NCI-H345 (cell line): ENCODE measurements at places on chromosomes 4 and X.
A peak's percentile ranks its signal among the peaks of the same experiment; 100 is the strongest.

GRCh38 chr4:172357006-172357540, 543.9 kb downstream of the GALNTL6 start:
- DNase-seq: no peak

DNA sequence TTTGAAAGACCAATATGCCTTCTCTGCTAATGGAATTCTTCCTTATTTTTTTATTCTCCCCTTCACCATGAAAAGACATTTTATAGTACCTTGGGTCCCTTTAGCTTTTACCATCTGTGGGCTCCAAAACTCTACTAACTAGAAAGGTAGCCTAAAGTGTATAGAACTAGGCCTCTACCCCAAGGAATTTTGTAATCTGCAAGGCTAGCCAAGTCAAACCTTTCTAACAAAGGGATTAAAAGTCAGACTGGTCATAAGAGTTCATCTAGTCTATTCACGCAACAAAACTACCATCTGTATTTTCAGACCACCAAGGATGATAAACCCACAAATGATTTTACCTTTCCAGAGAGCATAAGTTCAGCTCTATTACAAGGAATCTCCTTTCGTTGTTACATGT, 189.5 kb upstream of the DCAF8L1 start:
- DNase-seq: no peak

- no peak for DNase-seq
Measured at GRCh38 chr4:169258141-169258540, 12.6 kb downstream of the SH3RF1 start.

- DNase-seq: no peak
Measured at GRCh38 chrX:78754917-78755316, 7.4 kb downstream of the LPAR4 start.

- DNase-seq: peak; percentile 66
Measured at GRCh38 chr4:169612871-169613859, 782 bp upstream of the NEK1 start.

GRCh38 chrX:352181-352580, 33.6 kb upstream of the GTPBP6 start:
- DNase-seq: no peak

DNA sequence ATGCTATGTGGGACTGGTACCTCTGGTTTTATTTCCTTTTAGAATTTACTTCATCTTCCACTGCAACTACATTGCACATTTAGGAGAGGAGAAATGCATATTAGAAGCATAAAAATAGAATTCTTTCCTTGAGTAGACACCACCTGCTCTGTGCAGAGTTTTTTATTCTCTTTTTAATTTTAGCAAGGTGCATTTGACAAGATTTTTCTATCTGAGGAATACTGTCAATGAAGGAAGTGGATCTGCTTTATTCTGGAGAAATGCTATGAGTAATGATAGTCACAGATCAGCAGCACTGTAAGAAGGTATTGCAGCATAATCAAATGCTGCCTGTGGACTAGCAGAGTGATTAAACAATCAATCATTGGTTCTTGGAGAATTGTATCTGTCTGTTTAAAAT, 1038.3 kb downstream of the RAPGEF2 start:
- DNase-seq: no peak

DNA sequence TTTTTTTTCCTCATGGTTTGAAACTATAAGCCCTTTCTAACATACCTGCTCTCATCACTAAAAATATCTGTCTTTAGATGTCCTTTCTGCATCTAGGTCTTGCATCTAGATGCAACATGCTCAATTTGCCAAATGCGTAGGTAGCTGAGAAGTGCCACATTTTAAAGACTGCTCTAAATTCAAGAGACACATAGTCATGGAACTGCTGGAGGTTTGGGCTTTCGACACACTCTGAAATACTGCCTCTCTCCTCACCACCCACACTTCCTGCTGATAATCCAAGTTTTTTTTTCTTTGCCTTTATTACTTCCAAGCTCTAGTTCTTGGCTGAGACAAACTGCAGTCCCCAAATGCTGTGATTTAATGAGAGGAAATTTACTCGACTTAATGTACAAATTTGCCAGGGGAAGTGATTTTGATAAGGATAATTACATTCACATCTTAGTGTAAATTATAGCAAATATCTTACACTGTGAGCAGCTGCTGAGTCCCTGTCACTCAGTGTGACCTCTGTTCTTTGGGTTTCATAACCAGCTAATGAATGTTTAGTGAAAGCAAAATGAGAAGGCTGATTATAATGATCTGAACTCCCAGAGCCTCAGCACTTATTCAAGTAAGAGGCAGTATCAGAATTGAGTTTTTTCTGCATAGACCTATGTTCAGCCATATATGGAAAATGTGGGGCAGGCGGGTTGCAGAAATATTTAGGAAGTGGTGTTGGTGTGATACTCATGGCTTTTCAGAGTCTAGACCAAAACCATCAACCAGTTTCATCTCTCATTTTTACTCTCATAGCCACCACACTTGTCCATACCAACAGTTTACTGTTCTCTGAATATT, 31.3 kb downstream of the DRD5 start:
- no peak for DNase-seq

DNA sequence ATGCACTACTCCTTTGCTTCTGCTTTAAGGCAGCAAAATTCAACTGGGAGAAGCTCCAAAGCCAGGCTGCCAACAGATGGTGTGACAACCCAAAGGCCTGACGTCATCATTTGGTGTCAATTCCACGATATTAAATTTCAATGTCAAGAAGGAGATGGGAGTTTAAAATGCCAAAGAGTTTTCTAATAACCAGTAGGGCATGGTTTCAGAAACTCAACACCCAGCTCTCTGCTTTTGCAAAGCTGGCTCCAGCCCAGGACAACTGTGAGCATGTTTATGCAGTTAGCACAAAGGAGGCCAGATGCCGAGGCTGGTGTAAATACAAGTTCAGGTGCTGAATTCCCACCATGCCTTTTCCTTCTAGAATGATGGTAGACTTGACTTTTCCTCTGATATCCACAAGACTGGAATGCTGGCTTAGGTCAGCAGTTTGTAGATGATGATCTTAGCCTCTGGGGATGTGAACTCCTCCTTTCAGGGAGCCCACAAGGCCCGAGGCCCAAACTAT, 67.3 kb downstream of the AFAP1 start:
- peak; percentile 51 for DNase-seq

DNA sequence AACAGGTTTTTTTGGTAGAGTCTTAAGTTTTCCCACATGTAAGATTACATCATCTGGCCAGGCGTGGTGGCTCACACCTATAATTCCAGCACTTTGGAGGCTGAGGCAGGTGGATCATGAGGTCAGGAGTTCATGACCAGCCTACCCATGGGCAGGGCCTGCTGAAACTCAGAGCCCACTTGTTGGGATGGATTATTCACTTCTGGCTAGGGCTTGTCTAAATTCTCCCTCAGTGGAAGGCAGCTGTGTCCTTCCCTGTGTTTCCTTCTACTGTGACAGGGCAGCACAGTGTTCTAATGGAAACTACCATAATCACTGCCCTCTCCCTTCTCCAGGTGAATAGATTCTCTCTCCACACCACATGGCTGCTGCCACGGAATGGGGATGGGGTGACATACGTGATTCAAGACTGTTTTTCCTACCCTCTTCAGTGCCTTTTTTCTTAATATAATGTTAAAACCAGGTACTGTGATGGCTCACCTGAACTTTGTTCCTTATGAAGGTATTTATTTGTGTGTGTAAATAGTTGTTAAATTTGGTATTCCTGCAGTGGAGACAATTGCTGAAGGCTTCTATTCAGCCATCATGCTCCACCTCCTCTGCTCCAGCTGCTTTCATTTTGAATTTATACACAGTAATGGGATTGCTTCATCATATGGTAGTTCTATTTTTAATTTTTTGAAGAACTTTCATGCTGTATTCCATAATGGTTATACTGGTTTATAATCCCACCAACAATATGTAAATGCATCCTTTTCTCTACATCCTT, 287.2 kb upstream of the HS3ST1 start:
- no peak for DNase-seq

- no peak for DNase-seq
Measured at GRCh38 chrX:154452823-154453222, 5.3 kb upstream of the PLXNA3 start.

GRCh38 chr4:126899331-126899801, 733.4 kb upstream of the INTU start:
- no peak for DNase-seq
